ENCODE measurements at places on chromosomes 11 and 22.

- DNase-seq: no peak
Observed at GRCh38 chr11:134781380-134781866, 369.4 kb upstream of the B3GAT1 start.

DNA sequence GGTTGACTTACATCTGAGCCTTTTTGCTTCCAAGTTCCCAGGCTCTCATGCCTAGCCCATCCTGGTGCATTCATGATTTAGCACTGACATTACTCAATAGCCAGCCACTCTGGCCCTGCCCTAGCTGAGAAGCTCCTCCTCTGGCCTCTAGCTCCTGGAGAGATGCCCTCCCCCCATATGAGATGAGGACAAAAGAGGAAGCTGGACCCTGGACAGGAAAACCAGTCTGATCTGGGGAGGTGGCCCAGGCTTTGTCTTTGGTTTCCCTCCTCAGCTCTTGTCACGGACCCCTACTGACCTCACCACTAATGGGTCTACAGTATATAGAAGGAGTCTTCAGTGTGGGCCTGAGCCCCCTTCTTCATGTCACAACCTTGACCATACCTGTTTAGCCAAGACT lies 3.0 kb downstream of the RHOG start:
- DNase-seq: no peak

- no peak for DNase-seq
Observed at GRCh38 chr11:134662629-134663360, 250.8 kb upstream of the B3GAT1 start.

DNA sequence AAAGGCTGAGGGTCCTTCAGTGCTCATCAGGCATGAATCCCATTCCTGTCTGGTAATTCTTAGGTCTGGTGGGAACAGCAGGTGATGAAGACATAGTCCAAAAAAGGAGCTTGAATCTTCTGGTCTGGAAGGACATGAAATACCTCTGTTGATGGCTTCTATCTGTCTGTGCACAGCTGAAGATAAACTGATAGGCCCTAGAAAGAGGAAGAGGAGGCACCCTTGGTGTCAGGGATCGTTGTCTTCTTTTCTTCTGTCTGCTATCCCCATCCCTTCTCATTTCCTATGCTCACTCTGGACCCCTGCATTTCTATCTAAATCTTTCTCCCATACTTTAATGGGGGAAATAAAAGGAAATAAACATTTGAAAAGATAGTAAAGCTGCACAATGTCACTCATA lies 9.4 kb downstream of the AGBL2 start:
- no peak for DNase-seq

DNA sequence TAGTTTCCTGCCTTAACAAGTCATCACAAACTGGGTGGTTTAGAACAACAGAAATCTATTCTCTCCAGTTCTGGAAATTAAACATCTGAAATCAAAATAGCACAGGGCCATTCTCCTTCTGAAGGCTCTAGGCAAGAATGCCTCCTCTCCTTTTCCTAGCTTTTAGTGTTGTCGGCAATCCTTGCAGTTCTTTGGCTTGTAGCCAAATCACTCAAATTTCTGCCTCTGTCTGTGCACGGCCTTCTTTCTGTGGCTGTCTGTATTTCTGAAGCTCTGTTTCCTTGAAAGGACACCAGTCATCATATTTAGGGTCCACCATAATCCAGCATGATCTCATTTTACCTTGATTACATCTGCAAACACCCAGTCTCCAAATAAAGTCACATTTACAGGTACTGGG lies 795.5 kb downstream of the METTL15 start:
- no peak for DNase-seq

- DNase-seq: no peak
Observed at GRCh38 chr11:116539836-116540418, 232.9 kb downstream of the BUD13 start.

- no peak for DNase-seq
Observed at GRCh38 chr11:45872651-45873356, 12.6 kb upstream of the MAPK8IP1 start.

DNA sequence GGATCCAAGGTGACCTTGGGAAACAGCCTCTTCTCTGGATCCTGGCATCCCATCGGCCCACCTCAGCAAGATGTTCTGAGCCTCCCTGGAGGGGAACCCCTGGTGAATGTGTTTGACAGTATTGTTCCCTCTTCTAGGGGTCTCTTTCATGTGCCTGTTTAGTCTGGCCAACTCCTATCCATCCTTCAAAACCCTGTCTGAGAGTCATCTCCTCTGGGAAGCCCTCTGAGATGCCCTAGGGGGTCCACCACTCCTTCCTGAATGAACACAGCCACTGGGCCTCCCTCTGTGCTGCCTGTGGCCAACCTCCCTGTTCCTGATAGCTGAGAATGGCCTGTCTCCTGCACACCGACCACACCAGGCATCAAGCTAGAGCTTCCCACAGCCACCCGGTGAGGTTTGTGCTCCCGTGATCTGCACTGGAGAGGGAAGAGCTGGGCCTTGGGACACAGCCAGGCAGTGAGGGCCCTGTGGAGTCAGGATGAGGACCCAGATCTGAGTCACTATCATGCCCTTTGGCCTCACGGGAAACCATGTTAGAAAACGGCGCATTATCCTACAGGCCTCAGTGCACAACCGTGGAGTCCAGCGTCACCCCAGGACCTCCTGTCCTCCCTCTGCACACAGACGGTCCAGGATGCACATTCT lies 8.8 kb downstream of the WNT7B start:
- DNase-seq: no peak

All from stimulated activated CD4-positive, alpha-beta T cell treated with anti-CD3 and anti-CD28 coated beads, Interleukin-4, amount 100 ng/mL, for 4 hours (primary cell).